Osteoblast (primary cell): ENCODE measurements at places on chromosomes 4 and X. TPM values are rescaled to one million over a fixed set of nuclear protein-coding genes. Genes with fewer than 3 reads are reported as not detected.

DNA sequence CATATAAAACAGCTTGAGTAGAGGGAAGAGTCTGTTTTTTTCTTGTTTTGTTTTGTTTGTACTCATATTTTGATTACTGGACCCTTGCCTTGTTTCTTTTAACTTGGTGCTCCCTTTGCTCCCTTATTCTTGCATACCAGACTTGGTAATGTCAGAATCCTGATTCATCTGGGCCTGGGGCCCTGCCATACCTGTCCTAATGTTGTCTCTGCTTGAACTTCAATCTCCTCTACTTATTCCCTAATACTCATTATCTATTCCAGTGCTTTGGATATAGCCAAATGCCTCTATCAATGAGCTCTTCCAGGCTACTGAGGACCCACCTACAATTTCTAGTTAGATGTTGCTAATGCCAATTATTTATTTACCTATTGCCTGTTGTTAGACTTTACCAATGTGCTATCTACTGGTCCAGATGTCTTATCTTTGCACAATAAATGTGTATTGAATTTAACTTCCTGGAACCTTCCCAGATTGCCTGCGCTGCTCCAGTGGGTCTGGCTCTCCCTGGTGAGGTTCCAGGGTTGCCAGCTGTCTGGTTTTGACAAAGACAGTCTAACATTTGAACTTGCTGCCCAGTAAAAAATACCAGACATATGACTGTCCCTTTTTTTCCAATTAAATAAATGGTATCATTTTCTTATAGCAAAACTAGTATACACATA, 64.4 kb upstream of the ACSL4 start:
- DNase-seq = no peak

GRCh38 chr4:74304095-74304625, 4.1 kb upstream of the EPGN start:
- no peak for DNase-seq

DNA sequence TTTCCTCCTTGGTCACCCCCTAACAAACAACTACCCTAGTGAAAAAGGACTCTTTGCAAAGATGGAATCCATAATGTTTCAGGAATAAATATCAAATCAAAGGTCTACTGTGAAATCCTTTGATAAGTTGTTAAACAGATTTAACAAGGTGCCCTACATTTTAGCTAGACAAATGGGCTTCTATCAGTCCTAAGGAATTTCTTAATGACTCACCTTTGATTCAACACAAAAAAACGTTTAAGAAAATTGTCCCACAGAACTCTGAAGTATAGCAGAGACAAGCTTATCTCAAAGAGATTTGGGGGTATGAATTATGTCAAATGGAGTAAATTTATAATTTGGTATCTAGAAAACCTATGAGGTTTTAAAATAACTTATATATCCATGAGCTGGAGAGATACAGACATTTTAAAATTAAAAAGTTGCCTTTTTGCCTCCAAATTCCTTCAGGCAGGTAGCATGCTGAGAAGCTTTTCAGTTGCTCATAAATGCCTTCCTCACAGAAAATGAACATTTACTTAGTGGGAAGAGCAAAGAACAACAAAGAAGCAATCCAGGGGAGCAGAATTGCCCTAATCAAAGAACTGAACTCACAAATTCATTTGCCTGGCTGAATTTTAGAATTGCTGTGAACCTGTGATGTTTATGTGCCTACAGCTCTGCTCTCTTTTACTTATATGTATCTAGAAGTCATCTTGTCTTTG, 649.3 kb downstream of the STPG2 start:
- DNase-seq = no peak

GRCh38 chr4:6943012-6943884, 33.6 kb downstream of the TBC1D14 start:
- peak; percentile 73 for DNase-seq

Gene CXCL5
- total RNA-seq = under 0.01 TPM in 1 of 2 replicates, not detected in the other

GRCh38 chr4:165874072-165874790, 1.2 kb downstream of the TLL1 start:
- DNase-seq = peak; percentile 64

- no peak for DNase-seq
These were observed 6.9 kb downstream of the SH3RF1 start for GRCh38 chr4:169263791-169264392.

GRCh38 chrX:133475521-133475920, 60.2 kb upstream of the GPC4 start:
- DNase-seq = no peak

DNA sequence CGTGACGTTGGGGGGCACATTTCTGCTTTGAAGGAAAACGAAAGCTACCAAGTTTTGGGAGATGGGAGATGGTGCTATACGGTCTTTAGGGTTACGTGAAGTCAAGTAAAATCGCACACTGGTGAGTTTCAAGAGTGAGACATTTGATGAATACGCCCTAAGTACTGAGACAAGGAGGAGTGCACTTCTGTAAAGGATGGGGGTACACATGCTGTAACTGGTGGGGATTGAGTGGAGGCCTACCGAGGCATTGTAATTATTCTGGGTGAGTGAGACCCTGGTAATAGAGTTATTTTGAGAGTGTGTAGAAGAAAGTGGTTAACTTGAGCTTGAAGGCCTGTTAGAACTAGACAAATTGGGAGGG, 536 bp downstream of the SH3BGRL start:
- peak; percentile 17 for DNase-seq

GRCh38 chr4:128517739-128518510, 230.3 kb upstream of the PGRMC2 start:
- peak; percentile 86 for DNase-seq

DNA sequence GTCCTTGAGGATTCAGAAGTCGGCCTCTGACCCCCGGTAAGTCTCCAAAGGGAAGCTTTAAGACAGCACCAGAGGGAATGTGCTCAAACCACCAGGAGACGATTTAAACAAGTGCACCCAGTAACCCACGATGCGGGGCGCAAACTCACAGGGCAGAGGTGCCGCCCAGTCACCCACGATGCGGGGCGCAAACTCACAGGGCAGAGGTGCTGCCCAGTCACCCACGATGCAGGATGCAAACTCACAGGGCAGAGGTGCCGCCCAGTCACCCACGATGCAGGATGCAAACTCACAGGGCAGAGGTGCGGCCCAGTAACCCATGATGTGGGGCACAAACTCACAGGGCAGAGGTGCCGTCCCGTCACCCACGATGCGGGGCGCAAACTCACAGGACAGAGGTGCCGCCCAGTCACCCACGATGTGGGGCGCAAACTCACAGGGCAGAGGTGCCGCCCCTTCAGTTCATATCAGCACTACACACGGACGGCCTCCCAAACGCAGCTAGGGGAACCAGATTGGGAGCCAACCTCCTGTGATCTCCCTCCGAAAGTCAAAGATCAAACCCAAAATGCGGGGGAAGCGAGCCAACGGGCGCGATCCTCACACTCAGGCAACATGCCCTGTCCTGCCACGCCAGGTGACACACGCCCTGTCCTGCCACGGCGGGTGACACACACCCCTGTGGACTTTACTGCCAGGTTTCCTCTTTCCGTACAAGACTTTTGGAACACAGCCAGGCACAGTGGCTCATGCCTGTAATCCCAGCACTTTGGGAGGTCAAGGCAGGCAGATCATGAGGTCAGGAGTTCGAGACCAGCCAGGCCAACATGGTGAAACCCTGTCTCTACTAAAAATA, 11.3 kb downstream of the PPP2R3B start:
- peak; percentile 32 for DNase-seq

Gene IL2RG
- total RNA-seq = not detected in 2 replicates

DNA sequence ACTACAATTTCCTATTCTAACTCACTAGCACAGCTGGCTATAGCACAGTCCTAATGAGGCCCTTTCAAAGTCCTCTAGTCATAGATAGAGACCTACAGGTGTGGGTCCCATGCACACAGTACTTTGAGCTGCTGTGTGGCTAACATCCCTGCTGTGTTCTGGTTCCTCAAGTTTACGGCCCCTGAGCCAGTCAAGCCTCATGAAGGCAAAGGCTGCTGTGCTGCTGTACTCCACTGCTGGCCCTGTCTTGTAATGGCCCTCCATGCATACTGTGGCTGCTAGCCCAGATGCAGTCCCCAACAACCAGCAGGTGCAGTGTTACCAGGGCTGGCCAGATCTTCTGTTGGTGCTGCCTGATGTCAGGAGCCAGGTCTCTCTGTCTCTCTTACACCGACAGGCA, 23.4 kb upstream of the ENPEP start:
- no peak for DNase-seq

- no peak for DNase-seq
These were observed 52.5 kb upstream of the PROM1 start for GRCh38 chr4:16136311-16136710.

DNA sequence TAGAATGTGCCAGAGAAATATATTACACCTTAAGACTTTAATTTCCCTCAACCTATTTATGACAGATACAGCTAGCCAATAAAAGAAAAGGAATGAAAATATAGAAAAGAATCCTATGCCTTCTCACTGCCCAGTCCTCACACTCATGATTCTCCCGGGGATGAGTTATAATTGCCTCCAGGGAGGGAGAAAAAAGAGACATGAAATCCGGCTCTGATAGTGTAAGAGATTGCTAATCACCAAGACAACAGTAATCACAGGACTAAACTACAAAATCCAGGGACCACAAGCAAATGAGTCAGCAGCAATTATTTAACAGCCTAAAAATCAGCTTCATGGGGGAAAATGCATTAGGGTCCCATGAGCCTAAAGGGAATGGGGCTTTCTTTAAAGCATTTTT, 95.9 kb upstream of the DUSP21 start:
- peak; percentile 65 for DNase-seq

DNA sequence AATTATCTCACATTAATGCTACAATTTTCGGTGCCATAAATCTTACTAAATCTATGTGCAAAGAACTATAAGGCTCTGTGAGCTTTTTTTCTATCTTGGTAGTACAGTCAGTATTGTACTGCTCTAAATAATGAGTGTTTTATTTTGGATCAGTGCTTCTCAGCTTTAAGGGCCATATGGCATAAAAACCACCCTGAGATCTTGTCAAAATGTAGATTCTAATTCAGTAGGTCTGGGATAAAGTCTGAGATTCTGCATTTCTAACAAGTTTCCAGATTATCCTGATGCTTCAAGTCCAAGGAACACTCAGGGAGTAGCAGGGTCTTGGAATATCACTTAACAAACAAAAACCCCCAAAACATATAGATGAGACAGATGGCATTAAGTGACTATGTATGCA, 486.5 kb downstream of the GRXCR1 start:
- DNase-seq = no peak

DNA sequence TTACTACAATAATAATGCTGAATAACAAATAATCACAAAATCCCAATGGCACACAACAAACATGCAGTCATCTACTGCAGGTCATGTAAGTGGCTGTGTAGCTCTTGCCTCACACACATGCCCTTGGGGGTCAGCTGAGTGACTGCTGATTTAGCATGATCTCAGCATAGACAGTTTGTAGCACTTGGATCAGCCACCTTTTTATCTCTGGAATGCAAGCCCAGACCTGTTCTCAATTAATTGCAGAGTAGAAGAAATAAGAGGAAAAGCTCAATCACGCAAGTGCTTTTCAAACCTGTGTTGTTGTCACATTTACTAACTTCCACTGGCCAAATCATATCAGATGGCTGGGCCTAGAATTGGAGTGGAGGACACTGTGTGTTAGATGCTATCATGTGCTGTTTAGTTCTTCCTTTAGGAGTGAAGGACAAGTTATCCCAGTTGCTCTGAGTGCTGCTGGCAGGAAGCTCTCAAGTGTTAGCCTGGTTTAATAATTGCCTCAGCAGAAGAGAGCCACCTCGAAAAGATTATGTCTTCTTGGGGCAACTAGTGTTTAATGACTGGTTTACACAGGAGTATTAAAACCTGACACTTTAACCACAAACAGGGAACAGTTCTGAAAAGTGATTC, 128.3 kb upstream of the EPHA5 start:
- DNase-seq = no peak

- no peak for DNase-seq
These were observed 12.1 kb upstream of the PORCN start for GRCh38 chrX:48496660-48497059.

DNA sequence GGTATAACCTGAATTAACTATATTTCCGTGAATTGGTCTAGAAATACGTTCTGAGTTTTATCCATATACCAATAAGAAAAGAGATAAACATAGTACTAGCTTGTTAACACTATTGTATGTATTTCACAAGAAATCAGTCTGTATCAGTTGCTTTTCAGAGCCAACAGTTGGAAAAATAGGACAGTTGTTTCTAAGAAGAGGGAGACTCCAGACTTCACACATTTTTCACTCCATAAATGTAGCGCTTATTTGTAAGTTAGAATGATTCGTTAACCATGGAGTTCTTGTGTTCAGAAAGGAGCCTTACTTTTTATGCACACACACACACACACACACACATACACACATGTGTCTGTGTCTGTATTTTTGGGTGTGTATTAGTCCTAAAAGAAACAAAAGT, 376.7 kb upstream of the SMIM31 start:
- DNase-seq = no peak

Gene LAGE3
- 16.5 and 21.7 TPM in 2 replicates for total RNA-seq

GRCh38 chr4:153661215-153661822, 22.8 kb upstream of the TLR2 start:
- DNase-seq = no peak

DNA sequence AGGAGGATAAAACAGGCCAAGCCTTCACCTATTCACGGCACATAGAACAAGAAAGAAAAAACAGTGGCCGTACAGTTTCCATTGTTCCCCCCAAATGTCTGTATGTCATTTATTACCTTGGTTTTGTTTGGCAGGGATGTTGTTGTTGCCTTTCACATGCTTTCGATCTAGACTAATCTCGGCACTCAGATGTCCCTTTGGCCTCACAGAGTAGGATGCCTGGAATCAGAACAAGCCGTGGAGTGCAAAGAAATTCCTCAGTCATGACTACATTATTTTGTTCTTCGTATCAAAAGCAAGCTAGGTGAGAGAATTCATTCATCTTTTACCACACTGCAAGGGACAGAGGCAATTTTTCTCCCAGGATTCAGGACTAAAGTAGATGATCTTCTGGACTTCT, 106.9 kb downstream of the SMIM20 start:
- peak; percentile 52 for DNase-seq
